ENCODE measurements at places on chromosomes 12 and 14.
A peak's percentile ranks its signal among the peaks of the same experiment; 100 is the strongest.

DNA sequence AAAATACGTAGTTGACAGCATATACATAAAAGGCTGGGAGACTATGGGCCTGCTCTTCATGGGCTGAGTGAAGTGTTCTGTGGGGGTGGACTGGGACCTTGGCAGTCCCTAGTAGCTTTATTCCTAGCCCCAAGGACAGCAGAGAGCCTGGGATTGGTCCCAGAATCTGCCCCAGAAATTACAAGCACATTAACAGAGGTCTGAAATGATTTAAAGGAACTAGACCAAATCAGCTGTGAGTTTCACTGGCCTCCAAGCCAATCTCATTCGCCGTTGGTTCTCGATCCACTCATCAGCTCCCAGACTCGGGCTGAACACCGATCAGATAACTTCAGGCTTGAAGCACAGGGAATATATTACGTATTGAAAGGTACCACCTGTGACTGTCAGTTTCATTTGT is 77.0 kb upstream of the PSMC1 start:
- no peak overlapping the region for H3K4me3 ChIP-seq
- no peaks in the 10 kb centered on the region for H3K4me1 ChIP-seq
- no peak for DNase-seq

DNA sequence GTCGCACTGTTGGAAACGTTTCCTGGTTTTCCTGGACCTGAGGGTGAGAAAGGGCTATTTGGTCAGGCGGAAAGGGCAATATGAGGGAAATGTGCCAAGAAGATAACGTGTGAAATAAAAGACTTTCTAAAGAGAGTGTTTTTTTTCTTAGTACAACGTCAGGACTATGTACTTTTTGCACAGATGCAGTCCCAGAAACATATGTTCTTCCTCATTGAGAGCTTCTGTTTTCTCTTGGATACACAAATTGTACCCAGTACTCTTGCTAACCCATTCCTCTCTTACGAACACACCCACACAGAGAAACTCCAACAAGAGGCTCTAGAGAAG is 669 bp upstream of the PKP2 start:
- peak overlapping the region; percentile 86 for H3K27ac ChIP-seq
- H3K4me3 ChIP-seq = peak overlapping the region; percentile 97
- H3K27me3 ChIP-seq = no peaks in the 10 kb centered on the region
- H3K36me3 ChIP-seq = no peaks in the 10 kb centered on the region
- no peak for DNase-seq

DNA sequence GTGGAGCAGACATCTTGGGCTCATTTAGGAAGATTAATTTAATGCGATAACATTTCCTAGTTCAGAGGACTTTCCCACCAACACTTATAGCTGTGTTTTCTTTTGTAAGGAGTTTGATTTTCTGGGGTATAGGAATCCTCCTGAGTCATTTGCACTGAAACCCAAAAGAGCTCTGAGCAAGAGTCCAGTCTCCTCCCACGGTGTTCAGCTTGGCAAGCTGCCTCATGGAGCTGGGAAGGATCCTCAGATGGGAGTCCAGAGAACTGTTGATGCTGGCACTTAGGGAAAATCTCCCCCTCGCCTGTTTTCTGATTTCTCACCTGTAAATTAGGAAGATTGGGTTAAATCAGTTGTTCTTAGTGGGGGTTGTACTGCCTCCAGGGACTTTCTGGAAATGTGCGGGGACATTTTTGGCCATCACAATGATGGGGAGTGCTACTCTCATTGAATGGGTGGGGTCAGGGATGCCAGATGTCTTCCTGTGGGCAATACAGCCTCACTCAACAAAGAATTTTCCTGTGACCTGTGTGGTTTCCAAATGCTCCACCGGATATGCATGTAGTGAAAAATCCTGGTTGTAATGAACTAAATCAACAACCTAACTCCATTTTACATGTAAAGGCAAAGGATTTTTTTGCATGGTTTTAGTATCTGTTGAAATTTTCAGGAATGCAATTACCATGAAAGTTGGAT is 150.6 kb downstream of the ADCK1 start:
- H3K27me3 ChIP-seq = no peaks in the 10 kb centered on the region
- no peak for DNase-seq
- H3K4me1 ChIP-seq = no peaks in the 10 kb centered on the region
- no peak overlapping the region for H3K27ac ChIP-seq

DNA sequence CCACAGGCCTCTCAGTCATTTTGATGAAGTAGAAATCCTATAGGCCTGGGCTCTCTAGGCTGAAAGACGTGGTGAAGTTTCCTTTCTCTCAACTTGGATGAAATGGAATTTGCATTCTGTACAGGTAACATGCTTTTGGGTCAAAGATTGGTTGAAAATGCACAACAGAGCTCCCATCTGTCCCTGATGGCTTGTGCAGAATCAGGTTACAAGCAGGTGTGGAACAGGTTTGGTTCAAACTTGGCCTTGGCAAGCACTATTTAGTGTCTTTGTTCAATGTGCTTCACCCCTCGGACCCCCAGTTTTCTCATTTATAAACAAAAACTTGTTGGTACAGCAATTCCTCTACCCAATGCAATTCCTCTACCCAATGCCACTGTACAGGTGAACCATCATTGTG is 1493.0 kb downstream of the AACS start:
- H3K4me3 ChIP-seq = no peak overlapping the region
- no peaks in the 10 kb centered on the region for H3K27me3 ChIP-seq
- H3K36me3 ChIP-seq = no peaks in the 10 kb centered on the region
- H3K27ac ChIP-seq = no peak overlapping the region

- H3K27ac ChIP-seq = no peak overlapping the region
- H3K27me3 ChIP-seq = peaks cover 13% of the 10 kb centered on the region
- DNase-seq = no peak
Observed at GRCh38 chr14:92259613-92260357, 63.2 kb upstream of the SLC24A4 start.

DNA sequence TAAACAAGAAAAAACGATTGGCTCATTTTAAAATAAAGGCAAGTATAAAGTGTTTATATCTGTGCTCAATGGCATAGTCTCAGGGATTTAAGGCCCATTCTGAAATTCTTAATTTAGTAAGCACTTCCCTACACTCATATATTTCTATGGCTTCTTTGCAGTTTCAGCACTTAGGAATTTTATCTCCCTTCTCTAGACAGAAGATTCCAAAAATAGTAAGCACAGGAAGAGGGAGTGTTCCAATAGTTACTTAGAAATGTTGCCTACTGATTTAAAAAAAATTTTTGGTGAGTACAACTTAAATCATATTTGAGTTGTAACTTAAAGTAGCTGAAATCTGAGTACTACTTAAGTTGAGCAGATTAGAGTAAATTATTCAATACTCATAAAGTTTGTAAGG is 19.8 kb downstream of the INSM2 start:
- no peaks in the 10 kb centered on the region for H3K27me3 ChIP-seq
- H3K36me3 ChIP-seq = no peaks in the 10 kb centered on the region
- no peak overlapping the region for H3K4me3 ChIP-seq
- H3K27ac ChIP-seq = no peak overlapping the region

DNA sequence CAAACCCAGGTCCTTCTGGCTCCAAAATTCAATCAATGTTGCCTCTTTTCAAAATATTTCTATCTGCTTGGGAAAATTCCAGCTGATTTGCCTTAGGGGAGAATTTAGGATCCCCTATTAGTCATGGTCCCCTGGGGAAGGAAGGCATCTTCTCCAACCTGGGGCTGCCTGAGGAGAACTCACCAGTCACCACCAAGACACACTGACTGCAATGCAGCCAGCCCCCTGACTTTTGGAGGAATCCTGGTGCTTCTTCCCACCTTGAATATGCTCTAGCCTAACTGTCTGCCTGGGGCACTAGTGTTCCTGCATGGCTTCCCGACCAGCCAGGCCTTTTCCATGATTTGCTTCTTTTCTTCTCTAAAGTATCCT is 71.8 kb upstream of the BCL2L14 start:
- DNase-seq = no peak
- no peak overlapping the region for H3K4me3 ChIP-seq
- H3K27me3 ChIP-seq = no peaks in the 10 kb centered on the region
- H3K27ac ChIP-seq = peak overlapping the region; percentile 60
- peaks cover 9% of the 10 kb centered on the region for H3K4me1 ChIP-seq

DNA sequence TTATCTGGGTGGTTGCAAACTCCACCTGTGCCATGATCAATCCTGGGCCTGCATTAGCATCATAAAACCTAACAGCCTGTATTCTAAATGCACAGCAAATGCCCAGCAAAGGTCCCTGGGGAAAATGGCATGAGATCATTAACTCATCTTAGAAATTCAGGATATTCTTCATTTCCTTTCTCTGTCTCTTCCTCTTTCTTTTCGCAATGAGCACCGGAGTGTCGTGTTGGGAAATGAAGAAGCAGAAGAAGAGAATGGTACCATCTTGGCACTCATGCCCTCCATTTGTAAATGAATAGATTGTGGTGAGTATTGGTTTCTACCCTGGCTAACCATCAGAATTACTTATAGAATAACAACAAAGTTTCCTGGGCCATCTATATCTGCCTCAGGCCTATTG is 193.6 kb downstream of the GALC start:
- H3K36me3 ChIP-seq = no peaks in the 10 kb centered on the region
- H3K27ac ChIP-seq = no peak overlapping the region
- H3K27me3 ChIP-seq = no peaks in the 10 kb centered on the region

DNA sequence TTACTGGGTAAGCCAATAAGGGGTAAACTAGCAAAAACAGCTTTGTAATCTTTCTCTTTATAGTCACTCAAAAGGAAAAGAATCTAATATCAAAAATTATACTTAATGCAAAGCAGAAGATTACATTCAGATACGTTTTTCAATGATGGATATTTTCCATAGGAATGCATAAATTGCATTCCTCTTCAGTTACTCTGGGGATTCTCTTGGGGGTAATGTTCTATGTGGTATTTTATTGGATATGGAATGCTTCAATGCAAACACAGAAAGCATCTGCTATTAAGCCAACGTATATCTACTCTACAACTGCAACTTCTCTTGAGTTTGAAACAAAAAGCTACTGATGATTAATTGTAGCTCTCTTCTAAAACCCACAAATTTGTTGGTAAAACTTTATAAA is 106.0 kb downstream of the SLC41A2 start:
- H3K27me3 ChIP-seq = no peaks in the 10 kb centered on the region
- no peaks in the 10 kb centered on the region for H3K4me1 ChIP-seq
- H3K27ac ChIP-seq = no peak overlapping the region

- H3K27ac ChIP-seq = peak overlapping the region; percentile 57
- H3K36me3 ChIP-seq = no peaks in the 10 kb centered on the region
- peaks cover 36% of the 10 kb centered on the region for H3K4me1 ChIP-seq
- no peak for DNase-seq
- H3K4me3 ChIP-seq = peak overlapping the region; percentile 39
Observed at GRCh38 chr14:58077621-58078020, 74.4 kb downstream of the ARMH4 start.

DNA sequence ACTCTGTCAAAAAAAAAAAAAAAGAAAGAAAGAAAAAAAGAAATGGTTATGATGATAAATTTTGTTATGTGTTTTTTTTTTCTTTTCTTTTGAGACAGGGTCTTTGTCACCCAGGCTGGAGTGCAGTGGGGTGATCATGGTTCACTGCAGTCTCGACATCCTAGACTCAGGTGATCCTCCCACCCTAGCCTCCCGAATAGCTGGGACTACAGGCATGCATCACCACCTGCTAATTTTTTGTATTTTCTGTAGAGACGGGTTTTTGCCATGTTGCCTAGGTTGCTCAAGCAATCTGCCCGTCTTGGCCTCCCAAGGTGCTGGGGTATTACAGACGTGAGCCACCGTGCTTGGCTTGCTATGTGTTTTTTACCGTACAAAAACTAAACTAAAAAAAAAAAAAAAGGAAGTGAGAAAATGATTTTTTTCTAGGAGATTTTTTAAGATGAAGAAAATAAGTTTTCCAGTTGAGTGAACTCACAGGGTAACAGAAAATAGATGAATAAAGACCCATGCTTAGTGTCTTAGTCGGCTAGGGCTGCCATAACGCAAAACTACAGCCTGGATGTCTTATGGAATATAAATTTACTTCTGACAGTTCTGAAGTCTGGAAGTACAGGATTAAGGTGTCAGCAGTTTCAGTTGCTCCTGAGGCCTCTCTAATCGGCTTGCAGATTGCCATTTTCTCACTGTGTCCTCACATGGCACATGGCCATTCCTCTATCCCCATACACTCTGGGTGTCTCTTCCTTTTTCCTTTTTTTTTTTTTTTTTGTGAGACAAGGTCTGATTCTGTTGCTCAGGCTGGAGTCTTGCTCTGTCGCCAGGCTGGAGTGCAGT is 13.2 kb upstream of the APOF start:
- no peaks in the 10 kb centered on the region for H3K4me1 ChIP-seq
- no peak for DNase-seq
- no peaks in the 10 kb centered on the region for H3K36me3 ChIP-seq

DNA sequence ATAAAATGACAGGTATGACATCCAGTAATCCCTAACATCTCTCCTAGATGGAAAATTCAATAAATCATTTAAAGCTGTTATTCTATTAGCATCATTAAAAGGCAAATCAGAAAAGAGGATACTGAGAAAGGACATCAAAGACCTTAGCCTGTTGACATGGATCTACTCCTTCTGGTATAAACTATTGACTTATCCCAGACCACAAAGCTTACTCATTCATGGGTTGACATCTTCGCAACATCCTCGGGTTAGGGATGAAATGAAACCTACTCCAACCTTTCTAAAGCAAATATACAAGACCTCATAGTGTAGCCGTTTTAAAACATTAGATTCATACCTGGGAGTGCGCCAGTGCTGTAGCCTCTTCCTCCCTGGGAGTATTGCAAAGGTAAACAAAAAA is 191.5 kb upstream of the BTG1 start:
- no peaks in the 10 kb centered on the region for H3K27me3 ChIP-seq
- H3K4me1 ChIP-seq = peaks cover 8% of the 10 kb centered on the region
- DNase-seq = no peak

DNA sequence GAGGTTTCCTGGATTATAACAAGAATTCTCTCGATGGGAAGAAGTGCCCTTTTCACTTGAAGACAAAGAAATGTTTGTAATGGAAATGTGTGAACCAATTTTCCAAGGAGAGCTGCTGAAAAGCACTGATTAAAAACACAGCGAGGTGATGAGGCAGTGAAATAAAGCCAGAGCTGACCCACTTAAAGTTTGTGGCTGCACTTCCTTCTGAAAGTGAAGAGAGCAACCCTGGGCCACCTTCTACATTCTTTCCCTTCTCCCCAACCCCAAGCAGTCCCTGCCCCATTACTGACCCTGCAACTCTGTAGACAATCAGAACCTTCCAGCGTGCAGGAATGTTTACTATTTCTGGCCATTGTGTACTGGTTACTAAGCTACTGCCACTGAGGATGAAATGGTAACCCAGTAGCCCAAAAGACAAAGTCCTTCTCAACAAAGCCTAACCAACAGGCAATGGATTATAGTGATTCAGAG is 173.9 kb downstream of the TTC7B start:
- peaks cover 4% of the 10 kb centered on the region for H3K36me3 ChIP-seq
- no peak for DNase-seq
- H3K27me3 ChIP-seq = no peaks in the 10 kb centered on the region
- H3K27ac ChIP-seq = no peak overlapping the region
- peaks cover 9% of the 10 kb centered on the region for H3K4me1 ChIP-seq
